Stimulated activated CD4-positive, alpha-beta T cell treated with anti-CD3 and anti-CD28 coated beads, Interleukin-1b, Interleukin-23, amount 100 ng/mL, for 24 hours (primary cell): ENCODE measurements at places on chromosomes 5 and 9.

- DNase-seq = no peak
These were observed 49.6 kb upstream of the OSMR start for GRCh38 chr5:38795986-38796741.

- DNase-seq = no peak
These were observed 8.9 kb downstream of the LARS1 start for GRCh38 chr5:146173597-146173996.

GRCh38 chr9:131714161-131714646 lies 25.7 kb downstream of the RAPGEF1 start:
- no peak for DNase-seq

GRCh38 chr5:122099060-122099790 lies 21.2 kb upstream of the LOX start:
- no peak for DNase-seq

GRCh38 chr9:114516913-114517312 lies 11.6 kb upstream of the WHRN start:
- no peak for DNase-seq

- no peak for DNase-seq
These were observed 427.7 kb downstream of the CDK5RAP2 start for GRCh38 chr9:120152295-120152694.

GRCh38 chr5:59178071-59178470 lies 595.2 kb downstream of the RAB3C start:
- DNase-seq = no peak
